ENCODE measurements at places on chromosomes 7 and 10.

DNA sequence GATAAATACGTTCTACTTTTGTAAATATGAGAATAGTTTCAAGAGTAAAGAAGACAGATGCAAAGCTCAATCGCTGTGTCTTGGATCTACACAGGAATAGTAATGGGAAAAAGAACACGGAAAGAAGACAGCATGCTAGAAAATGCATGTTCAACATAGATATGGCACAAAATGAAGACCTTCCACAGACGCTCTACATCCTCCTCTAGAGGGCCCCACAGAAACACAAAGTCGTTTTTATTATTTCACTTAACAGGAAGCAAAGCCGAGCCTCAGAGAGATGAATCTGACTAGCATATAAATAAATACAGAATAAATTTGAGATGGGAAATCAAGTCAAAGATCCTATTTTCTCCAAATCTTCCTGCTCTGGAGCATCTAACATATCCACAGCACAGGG is 292.6 kb downstream of the PARD3 start:
- DNase-seq: no peak

GRCh38 chr10:43199684-43200537 is 61.7 kb downstream of the CSGALNACT2 start:
- no peak for DNase-seq

- no peak for DNase-seq
Observed at GRCh38 chr10:131323880-131324279, 12.4 kb upstream of the TCERG1L start.

DNA sequence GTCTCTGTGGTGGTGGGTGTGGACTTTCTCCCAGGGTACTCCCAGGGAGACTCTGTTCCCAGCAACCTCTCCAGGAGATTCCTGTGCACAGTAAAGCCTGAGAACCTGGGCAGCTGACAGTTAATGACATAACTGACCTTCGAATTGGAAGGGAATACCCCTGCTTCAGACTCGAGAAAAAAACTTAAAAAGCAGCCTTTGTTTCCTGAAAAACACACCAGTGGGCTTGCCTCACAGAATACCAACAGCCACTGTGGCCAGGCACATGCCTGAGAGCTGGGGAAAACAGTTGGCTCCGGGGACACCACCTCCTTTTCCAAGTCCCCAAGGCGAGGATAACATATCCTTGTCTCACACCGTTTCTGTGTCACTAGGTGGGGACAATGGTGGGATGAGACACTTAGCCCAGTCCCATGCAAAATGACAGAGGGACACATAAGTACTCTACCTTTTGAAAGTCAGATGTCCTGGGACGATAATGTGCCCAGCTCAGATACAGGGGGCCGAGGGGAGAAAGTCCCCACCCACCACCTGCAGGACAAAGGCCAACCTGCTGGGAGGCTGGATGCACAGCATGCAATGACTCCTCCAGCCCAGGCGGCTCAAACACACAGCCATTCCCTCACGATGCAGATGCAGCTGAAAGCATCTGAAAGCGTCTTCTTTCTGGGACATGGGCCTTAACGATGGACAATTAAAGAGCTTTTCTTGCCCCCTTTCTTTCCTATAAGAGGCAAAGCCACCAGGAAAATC is 65.6 kb downstream of the HIPK2 start:
- no peak for DNase-seq

GRCh38 chr7:133023370-133024071 is 58.4 kb downstream of the CHCHD3 start:
- no peak for DNase-seq
